Activated naive CD4-positive, alpha-beta T cell treated with anti-CD3 and anti-CD28 coated beads for 36 hours (primary cell): ENCODE measurements at places on chromosomes 16 and 17.

DNA sequence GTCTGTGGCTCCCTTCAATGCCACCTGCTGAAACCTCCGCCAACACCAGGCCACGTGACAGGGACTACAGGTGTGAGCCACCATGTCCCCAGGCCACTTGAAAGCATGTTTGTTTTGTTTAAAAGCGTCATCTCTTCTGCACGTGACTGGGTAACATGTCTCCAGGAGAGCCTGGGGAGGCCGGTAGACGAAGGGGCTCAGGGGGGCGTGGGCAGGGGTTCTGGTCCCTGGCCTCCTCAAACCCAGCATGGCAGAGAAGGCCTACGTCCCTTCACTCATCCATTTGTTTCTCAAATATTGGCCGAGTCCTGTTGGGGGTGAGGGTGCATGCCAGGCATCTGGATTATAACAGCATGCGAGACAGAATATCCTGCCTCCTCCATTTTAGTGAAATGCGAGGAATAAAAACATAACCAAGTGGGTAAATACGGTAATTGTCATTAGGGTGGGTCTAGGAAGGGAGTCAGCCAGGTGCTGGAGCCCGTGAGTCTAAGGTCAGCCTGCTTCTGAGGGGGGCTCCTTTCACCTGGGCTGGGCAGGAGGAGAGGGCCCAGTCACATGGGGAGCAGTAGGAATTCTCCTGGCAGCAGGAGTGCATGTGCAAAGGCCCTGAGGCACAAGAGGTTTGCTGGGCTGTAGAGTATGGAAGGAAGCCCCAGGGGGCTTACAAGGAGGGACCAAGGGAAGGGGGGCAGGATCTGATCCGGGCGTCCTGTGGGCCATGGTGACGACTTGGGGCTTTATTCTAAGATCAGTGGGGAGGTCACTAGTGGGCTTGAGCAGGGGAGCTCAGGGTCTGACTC lies 26.8 kb upstream of the CIBAR2 start:
- no peak for DNase-seq

DNA sequence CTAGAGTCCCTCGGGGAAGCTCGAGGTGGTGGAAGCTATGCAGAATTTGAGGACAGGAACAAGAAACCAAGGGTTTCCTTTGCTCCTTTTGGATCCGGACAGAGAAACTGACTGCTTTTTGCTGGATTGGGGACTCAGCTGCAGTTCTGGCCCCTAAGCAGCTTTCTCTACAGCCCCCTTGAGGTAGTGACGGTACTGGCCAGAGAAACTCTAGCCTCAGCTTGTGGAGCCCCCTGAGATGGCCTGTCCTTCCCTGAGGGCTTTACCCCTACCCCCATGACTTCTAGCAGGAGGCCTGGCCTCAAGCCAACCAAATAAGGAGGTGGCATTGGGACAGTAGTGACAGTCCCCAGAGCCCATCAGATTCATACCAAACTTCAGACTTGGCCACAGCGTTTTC lies 118.1 kb downstream of the IRX5 start:
- DNase-seq = no peak

GRCh38 chr16:59697761-59698160 lies 963.6 kb upstream of the GOT2 start:
- no peak for DNase-seq

GRCh38 chr16:31076319-31076718 lies 2.1 kb downstream of the ZNF646 start:
- DNase-seq = no peak

DNA sequence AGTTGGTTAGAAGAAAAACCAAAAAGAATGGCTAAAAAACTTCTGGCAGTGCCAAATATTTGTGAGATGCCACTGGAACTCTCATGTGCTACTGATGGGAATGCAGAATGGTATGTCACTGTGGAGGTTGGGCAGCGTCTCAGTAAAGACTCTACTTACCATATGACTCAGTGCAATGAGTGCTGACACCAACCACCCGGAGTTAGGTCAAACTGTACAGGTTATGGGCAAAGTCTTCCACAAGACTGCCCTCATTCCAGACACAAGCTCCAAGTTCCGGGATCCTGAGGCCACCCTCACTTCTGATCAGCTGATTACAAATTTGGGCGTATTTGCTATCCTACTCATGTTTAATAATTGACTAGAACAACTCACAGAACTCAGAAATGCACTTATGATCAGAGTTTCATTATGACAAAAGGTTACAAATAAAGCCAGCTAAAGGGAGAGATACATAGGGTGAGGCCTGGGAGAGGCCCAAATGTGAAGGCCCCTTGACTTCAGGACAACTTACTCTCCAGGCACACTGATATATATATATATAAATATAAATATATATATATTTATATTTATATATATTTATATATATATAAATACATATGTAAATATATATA lies 114.9 kb downstream of the TRIM37 start:
- DNase-seq = peak; percentile 8

DNA sequence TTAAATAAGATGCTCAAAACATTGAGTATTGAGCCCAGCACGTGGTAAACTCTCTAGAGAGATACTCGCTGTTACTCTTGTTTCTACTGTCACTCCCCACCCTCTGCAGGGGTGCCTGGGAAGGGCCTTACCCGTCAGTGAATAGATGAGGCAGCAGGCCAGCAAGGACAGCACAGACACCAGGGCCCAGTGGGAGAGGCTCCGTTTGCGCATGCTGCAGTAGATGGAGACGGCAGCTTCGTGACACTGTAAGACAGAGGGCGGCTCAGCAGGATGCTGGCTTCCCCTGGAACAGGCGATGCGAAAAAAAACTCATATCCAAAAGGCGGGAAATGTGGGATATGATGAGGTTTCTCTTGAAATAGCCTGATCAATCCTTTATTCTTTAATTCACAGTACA lies 20.0 kb downstream of the SLC38A8 start:
- DNase-seq = no peak

- no peak for DNase-seq
These were observed 148.0 kb upstream of the FOXF1 start for GRCh38 chr16:86362155-86362849.

GRCh38 chr16:28059841-28060575 lies 3.5 kb downstream of the GSG1L start:
- no peak for DNase-seq

- DNase-seq = no peak
These were observed at the start of gene HCRT for GRCh38 chr17:42184713-42185620. HCRT (minus strand) TSS chr17:42185452; CDS start chr17:42185365, 87 bp downstream.

DNA sequence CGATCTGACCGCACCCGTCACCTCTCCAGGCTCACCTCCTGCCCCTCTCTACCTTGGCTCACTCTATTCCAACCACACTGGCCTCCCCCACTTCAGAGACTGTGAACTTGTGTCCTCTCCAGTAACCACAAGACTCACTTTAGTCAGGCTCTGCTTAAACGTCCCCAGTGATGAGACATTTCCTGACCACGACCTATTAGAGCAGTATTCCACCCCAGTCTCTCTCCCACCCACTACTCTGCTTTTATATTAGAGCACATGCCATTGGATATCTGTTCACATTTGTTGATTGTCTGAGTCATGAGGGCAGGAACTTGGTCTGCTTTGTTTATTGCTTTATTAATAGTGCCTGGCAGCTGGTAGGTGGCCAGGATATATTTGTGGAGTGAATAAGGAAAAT lies 20.1 kb downstream of the COX11 start:
- no peak for DNase-seq

- no peak for DNase-seq
These were observed 8.6 kb upstream of the MMP15 start for GRCh38 chr16:58016840-58017446.

DNA sequence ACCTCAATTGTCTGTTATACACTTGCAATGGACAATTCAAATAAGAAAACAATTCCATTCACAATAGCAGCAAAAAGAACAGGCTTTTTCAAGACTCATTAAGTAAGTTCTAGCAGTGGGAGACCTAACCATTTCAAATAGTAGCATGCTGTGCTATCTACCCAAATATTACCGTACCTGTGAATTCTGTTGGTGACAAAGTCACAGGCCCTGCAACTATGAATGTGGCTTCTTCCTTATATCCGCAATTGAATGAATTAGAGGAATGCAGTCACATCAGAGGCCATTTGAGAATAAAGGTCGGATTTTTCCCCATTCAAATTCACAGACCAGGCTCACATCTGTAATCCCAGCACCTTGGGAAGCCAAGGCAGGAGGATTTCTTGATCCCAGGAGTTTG lies 800 bp upstream of the NME4 start:
- DNase-seq = no peak

GRCh38 chr17:33989361-33990148 lies 265.5 kb upstream of the CCL2 start:
- DNase-seq = no peak

DNA sequence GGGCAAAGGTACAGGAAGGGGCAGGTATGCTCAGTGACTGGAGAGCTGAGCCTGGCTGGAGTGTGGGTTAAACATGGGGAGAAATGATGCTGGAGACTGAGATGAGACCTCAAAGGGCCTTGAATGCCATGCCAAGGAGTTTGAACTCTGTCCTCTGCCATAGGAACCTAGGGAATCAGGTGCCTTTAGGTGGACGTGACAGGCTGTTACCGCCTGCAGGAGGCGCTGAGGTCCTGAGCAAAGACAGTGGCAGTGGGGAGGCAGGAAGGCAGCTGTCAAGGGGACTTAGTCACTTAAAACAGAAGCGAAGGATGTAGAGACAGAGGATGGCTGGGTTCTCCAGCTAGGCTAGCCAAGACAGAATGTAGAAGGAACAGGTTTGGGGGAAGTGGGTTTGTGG lies 9.1 kb downstream of the PSMB3 start:
- DNase-seq = peak; percentile 52

- no peak for DNase-seq
These were observed 953 bp upstream of the NECAB2 start for GRCh38 chr16:83967091-83967490.

GRCh38 chr17:27293359-27293897 lies 486 bp upstream of the WSB1 start:
- peak; percentile 25 for DNase-seq

GRCh38 chr17:38667099-38667786 lies 7.5 kb downstream of the EPOP start:
- DNase-seq = peak; percentile 71

DNA sequence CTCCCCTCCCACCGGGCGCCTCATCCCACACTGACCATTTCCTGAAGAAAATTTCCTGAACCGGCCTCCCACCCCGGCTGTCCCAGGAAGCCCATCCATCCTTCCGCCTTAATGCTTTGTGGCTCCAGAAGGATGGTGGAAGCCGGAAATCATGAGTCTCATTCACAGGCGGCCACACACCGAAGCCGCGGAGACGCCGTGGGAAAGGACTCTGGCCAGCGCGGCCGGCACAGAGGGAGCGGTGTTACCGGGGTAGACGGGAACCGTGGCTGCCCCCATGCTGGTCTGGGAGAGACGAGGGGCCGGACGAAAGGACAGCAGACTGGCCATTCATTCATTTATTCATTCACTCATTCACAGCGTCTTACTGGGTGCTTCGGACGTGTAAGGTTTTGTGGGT lies 326.8 kb downstream of the SEC14L1 start:
- DNase-seq = no peak
